Stimulated activated CD8-positive, alpha-beta memory T cell treated with anti-CD3 and anti-CD28 coated beads, Interleukin-7, amount 100 ng/mL, for 1 hour (primary cell): ENCODE measurements at places on chromosomes 2 and 18.

- no peak for DNase-seq
Measured at GRCh38 chr18:63511285-63511684, 30.9 kb upstream of the SERPINB12 start.

DNA sequence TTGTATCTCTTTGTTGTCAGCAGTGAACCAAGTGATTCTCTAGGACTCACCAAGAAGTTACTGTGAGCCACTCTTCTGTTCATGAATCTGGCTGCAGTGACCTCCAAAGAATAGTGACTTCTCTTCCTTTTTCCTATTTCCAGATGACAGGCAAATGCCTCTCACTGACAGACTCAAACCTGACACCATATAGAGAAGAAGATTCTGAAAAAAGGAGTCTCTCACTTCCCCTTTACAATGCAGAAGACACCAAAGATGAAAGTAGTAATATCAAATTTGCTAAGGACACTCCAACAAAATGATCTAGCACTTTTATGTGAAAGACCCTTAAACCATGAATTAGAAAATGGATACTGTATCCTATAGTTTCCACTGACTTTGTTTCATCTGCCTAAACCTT, 44.4 kb upstream of the SETBP1 start:
- DNase-seq, result no peak

DNA sequence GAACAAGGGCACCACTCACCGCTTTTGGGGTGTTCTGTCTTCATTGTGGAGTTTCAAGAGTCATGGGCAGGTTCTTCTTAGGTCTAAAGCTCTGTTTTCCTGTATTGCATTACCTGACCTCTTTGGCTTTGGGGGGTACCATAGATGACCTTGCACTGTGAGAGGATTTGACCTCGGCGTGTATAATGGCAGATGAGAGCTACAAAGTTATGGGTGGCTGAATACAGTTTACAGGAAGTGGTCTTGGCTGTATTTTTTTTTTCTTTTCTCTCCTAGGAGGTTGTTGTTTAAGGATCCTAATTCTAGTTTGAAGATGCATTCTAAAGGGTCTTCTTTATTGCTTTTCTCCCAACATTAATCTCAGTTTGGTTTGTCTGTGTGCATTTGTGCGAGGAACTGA, 11.5 kb downstream of the GAL3ST2 start:
- DNase-seq, result no peak

DNA sequence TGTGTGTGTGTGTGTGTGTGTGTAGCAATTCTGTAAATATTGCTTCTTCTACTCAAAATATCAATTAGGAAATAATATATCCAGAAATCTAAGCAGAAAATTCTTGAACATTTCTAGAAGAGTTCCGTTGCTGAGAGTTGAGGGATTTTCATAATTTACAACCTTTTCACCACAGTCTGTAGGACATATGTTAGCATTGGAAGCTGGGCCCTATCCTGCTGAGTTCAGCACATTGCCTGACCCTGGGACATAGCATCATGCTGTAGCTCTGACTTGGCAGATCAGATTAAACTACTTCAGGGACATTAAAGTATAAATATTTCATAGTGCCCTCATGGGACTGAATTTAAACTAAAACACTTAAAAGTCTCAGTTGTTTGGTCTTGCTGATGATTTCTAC, 129.2 kb upstream of the KCNH7 start:
- DNase-seq, result no peak

- no peak for DNase-seq
Measured at GRCh38 chr2:231920366-231920765, 5.8 kb downstream of the NPPC start.

GRCh38 chr2:170162271-170162632, 15.7 kb upstream of the MYO3B start:
- no peak for DNase-seq

DNA sequence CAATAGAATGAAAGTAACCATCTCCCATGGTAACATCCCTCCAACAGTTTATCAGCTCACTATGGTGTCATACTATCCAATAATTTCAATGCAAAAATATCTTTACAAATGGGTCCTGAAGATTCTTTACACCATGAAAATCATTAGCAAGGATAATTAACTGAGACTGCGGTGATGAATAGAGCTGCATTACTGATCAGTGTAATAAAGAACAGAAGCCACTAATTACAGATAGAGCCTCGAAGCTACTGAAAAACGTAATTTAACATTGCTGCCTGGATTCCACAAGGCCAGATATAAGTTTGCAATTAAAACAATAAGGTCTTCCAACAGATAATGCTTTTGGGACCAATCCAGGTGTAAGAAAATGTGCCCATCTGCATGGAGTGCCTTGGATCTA, 1245.8 kb upstream of the SLC39A10 start:
- DNase-seq, result no peak

DNA sequence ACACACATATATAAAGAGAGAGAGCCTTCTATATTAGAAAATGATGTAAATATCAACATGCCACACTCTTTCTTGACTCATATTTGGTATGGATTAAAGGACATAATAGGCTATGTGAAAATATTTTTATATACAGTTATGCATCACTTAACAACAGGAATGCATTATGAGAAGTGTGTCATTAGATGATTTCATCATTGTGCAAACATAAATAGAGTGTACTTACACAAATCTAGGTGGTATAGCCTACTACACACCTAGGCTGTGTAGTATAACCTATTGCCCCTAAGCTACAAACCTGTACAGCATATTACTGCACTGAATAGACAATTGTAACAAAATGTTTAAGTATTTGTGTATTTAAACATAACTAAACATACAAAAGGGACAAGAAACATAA, 354.8 kb upstream of the CNTNAP5 start:
- no peak for DNase-seq

- DNase-seq, result no peak
Measured at GRCh38 chr18:75658330-75658729, 230.8 kb upstream of the SMIM21 start.

GRCh38 chr2:2899826-2900225, 477.8 kb downstream of the EIPR1 start:
- DNase-seq, result no peak

DNA sequence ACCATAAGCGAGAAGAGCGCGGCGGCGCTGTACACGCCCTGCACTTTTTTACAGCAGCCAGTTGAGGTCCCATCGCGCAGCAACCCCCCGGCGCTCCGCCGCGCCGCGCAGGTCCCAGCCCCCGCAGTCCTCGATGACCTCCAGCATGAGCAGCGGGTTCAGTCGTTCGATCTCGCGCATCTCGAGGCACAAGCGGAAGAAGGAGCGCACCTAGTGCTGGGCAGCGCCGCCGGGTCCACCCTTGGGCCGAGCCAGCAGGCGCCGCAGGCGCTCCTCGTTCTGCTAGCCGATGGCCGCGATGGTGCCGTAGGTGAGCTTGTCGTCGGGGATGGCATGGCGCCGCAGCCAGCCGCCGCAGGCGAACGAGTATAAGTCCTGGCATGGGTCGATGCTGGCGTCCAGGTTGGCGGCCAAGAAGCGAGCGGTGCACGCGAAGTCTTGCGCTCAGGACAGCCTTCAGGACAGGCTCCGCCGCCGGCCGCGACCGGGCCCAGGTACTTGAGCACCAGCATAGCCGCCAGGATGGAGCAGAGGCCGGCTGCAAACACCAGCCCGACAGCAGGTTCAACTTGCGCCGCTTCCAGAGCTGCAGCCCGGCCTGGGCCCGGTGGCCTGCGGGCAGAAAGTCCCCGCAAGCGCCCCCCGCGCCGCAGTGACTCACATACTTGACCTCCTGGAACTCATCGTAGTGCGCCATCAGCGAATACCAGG, 8.3 kb downstream of the ALPP start:
- no peak for DNase-seq

GRCh38 chr2:238657132-238658053, 190.5 kb upstream of the TWIST2 start:
- DNase-seq, result no peak

- no peak for DNase-seq
Measured at GRCh38 chr2:45191976-45192375, 182.7 kb upstream of the SIX2 start.

DNA sequence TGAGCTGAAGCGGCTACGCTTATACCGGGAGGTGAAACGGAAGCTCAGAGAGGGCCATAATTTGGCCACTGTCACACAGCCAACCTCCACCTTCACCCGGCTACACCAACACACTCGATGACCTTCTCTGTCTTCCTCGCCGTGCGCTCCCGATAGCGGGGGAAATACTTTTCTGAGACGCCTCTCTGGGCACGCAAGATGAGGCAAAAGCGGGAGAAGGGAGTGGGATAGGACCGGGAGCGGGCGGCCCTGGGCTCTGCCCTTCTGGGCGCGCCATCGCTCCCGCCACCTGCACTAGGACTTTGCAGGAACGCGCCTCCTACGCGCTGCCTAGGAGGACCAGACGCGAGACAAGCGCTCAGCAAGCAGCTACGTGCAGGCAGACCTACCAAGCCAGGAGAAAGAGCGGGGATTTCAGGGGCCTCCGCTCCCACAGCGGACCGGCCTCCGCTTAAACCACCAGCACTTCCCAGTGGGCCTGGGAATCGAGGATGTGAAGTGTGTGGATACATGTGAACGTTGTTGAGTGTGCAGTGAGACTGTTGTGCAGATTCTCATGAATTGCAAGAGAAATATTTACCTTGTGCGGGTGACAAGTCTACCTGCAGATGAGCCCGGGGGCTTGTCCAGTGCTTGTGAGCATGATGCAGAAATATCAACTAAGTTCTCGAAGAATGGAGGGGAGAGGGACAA, 11.4 kb downstream of the SIX3 start:
- no peak for DNase-seq

DNA sequence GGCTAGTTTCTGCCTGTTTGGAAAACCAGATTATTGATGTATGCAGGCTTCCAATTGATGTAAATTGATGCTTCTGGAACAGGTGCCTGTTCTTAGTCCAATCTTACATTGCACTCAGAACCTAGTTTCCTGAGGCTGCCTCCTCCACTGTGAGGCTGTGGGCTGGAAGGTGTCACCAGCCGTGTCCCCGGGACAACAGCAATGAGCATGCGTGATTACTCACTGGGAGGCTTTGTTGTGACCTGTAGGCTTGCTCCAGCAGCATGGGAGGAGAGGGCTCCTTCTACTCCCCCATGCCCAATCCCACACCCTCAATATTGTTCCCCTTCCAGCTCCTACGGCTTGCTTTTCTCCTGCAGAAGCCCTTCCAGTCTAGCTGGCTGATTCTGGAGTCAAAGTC, 11.1 kb downstream of the RSAD2 start:
- DNase-seq, result no peak

GRCh38 chr2:37284381-37284780, 40.3 kb downstream of the PRKD3 start:
- no peak for DNase-seq

DNA sequence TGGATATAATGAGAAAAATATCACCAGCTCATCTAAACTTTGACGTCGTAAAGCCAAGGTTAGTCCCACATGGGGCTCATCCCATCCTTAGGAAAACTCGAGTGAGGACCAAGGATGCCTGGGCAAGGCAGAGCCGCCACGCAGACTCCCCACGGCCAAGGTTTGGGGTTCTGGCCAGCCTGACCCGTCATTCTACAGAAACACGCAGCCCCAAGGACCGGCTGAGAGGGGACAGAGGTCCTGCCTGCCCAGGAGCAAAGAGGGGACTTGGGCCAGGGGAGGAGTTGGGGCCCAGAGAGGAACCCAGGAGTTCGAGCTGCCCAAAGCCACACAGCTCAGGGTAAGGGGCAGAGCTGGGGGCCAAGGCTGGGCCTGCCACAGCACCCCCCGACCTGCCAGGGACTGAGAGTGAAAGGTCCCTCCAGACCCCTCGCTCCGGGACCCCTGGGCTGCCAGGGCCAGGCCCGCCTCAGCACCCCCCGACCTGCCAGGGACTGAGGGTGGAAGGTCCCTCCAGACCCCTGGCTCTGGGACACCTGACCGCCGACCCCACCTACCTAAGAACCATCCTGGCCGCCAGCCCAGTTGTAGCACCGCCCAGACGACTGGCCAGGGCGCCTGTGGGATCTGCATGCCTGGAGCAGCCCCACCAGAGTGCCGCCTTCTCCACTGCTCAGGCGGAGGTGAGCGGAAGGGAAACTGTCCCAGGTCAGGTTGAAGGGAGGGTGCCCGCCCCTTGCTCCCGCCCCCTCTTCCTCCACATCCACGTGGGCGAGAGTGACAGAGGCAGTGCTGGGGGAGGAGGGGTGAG, at the start of gene PDCD1:
TSS of gene PDCD1 (minus strand) at position 689 of the 811 bp plus-strand sequence. CDS start at position 633, 56 bp downstream.
- no peak for DNase-seq

DNA sequence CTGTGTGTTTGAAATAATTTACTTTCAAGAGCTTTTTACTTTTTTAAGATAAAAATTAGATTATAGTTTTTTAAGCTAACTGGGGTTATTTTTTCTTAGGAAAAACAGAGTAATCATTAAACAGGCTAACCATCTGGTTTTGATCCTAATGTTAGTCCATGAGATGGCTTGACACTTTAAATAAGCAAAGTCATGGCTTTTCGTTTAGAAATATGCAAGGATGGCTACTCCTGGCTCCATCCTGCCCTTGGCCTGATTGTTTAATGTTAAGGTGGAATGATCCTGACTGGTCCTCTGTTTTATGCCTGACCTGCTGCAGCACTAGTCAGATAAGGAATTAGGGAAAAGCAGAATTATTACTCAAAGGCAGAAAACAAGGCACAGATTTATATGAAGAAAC, 39.7 kb upstream of the PNPT1 start:
- no peak for DNase-seq

DNA sequence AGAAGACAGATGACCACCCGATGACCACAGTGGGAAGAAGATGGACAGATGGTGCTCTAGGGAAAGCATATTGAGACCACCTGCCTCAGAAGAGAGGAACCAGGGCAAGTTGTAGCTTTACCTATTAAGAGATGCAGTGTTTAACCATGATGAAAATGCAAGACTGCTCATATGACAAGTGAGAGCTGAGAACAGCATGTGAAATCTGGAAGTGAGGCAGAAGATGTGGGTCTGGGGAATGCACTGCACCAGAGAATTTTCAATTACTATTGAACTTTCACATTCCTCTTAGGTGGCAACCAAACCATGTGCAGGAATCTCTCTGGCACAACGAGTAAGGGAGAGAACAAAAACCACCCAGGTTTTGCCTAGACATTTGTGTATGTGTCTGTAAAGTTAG, 184.8 kb upstream of the CRIM1 start:
- no peak for DNase-seq

GRCh38 chr2:220315098-220315823, 687.8 kb downstream of the SLC4A3 start:
- no peak for DNase-seq

- DNase-seq, result no peak
Measured at GRCh38 chr2:124877141-124877577, 852.1 kb downstream of the CNTNAP5 start.

DNA sequence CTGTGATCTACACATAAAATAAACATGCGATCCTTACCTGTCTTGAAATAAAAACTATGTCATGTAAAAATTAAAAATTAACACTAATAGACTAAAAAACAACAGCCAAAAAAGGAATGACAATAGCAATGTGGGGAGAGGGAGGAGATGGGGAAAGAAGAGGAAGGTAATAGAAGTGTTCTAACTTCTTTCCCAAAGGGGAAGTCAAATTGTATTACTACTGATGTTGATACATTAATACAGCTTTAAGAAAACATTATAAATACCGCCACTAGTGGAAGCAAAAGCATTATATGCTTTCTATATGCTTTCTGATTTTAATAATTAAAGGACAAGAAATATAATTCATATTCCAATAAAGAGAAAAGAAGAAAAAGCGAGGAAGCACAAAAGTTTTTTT, 22.2 kb downstream of the ZNF516 start:
- DNase-seq, result no peak
